Spinal cord (tissue), 10 donors: ENCODE measurements at places on chromosomes 5 and 9. TPM values are rescaled to one million over a fixed set of nuclear protein-coding genes. Genes with fewer than 3 reads are reported as not detected.

GRCh38 chr9:72361217-72361616, 3.8 kb downstream of the ZFAND5 start:
- H3K4me3 ChIP-seq, result peak overlapping the region; percentile 90
- H3K36me3 ChIP-seq, result peaks cover 4% of the 10 kb centered on the region
- peak; percentile 14 for DNase-seq
- H3K27ac ChIP-seq, result peak overlapping the region; percentile 100

- H3K27me3 ChIP-seq, result no peaks in the 10 kb centered on the region
- H3K27ac ChIP-seq, result no peak overlapping the region
- H3K4me1 ChIP-seq, result no peaks in the 10 kb centered on the region
- peaks cover 2% of the 10 kb centered on the region for H3K36me3 ChIP-seq
Observed at GRCh38 chr9:17793713-17794622, 215.1 kb downstream of the SH3GL2 start.

DNA sequence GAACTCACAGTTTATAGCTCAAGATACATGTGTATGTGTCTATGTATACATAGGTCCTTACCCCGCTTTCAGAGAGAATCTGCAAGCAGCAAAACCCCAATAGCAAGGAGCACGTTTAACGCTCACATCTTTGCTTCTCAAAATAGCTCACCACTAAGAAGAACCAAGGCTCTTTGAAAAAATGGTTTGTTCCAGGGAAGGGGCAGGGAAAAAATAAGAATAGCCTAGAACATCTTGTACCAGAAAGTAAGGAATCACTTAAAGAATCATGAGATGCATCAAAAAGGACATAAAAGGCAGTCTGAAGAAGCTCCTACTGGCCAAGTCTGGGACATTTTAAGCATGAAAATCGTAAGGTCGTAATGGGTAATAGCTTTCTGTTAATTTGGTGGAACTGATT, 196.4 kb downstream of the FSTL4 start:
- H3K27ac ChIP-seq, result no peak overlapping the region
- no peaks in the 10 kb centered on the region for H3K27me3 ChIP-seq
- no peaks in the 10 kb centered on the region for H3K4me1 ChIP-seq
- no peaks in the 10 kb centered on the region for H3K36me3 ChIP-seq
- DNase-seq, result no peak

- no peaks in the 10 kb centered on the region for H3K36me3 ChIP-seq
- H3K4me1 ChIP-seq, result no peaks in the 10 kb centered on the region
- H3K27me3 ChIP-seq, result no peaks in the 10 kb centered on the region
- H3K27ac ChIP-seq, result no peak overlapping the region
- no peak for DNase-seq
Observed at GRCh38 chr5:156164306-156164705, 162.7 kb upstream of the SGCD start.

CAMK2A gene
- 26.8 TPM for polyA plus RNA-seq

DNA sequence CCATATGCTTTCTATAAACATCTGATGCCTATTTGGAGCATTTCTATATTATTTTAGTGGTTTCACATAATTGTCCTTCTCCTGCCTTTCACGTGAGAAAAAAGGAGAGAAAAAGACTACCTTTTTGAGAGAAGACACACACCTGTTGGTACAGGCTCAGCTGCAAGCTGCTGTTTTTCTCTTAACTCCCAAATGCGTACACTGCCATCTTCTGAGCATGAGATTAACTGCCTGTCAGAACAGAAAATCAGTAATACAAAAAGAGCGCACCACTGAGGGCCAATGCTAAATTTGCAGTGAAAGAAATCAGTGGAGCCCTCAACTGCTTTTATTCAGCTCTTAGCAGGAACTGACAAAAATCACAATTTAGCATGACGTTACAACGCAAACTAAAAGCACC, 54.9 kb downstream of the WDR41 start:
- H3K27me3 ChIP-seq, result no peaks in the 10 kb centered on the region
- no peaks in the 10 kb centered on the region for H3K4me1 ChIP-seq
- no peak overlapping the region for H3K4me3 ChIP-seq
- DNase-seq, result peak; percentile 17
- H3K36me3 ChIP-seq, result peaks cover 6% of the 10 kb centered on the region

UGT3A2 gene
- polyA plus RNA-seq, result 0.55 TPM

TLX3 gene
- polyA plus RNA-seq, result 11.1 TPM

DNA sequence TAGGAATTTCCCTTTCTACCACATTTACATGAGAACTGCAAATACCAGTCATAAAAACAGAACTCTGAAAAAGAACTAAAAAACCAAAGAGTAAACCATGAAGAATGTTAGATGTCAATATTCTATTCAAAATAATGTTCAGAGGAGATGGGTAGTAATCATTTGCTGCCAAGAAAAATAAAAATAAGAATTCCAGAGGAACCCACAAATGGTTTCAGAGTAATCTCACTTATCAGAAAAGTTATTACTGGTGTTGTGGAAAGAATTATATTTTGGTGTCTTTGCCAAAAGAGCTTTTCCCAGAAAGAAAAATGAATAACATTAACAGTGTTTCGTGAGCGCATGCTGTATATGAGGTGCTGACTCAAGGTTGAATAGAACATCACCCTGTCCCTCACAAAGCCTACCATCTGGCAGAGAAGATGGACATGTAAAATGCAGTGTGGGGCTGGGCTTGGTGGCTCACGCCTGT, 35.6 kb downstream of the GPR21 start:
- no peaks in the 10 kb centered on the region for H3K36me3 ChIP-seq
- no peaks in the 10 kb centered on the region for H3K4me1 ChIP-seq
- no peaks in the 10 kb centered on the region for H3K27me3 ChIP-seq
- no peak for DNase-seq
- H3K27ac ChIP-seq, result no peak overlapping the region

DNA sequence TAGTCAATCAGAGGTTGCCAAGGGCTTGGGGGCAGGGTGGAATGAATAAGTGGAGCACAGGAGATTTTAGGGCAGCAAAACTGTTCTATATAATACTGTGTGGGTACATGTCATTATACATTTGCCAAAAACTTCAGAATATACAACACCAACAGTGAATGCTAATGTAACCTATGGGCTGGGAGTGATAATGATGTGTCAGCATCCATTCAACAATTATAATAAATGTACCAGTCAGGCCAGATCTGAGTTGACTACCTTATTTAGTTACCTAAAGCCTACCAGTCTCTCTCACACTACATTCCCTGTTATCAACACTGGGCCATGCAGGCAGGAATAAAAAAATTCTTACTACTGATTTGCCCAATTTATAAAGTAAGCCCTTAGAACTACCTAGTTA, 884.5 kb downstream of the TLE1 start:
- H3K27me3 ChIP-seq, result no peaks in the 10 kb centered on the region
- no peaks in the 10 kb centered on the region for H3K36me3 ChIP-seq
- DNase-seq, result no peak

DNA sequence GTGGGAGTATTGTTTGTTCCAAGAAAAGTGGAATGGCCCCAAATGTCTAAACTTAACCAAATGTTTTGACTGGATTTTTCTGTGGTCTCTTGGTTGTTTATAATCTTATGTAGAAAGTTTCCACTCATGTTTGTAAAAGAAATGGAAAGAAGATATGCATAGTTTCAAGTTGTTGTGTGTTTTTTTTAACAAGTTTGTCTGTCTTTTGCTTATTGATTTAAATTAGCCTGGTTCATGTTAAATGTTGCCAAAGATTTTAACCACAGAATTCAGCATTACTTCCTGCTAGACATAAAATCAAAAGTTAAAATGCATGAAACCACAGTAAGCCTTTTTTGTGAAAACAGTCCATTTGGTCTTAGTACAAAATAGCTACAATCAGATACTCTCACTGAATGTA, 14.0 kb downstream of the PPWD1 start:
- DNase-seq, result no peak
- H3K27ac ChIP-seq, result no peak overlapping the region
- H3K4me3 ChIP-seq, result no peak overlapping the region
- peaks cover 11% of the 10 kb centered on the region for H3K36me3 ChIP-seq

DNA sequence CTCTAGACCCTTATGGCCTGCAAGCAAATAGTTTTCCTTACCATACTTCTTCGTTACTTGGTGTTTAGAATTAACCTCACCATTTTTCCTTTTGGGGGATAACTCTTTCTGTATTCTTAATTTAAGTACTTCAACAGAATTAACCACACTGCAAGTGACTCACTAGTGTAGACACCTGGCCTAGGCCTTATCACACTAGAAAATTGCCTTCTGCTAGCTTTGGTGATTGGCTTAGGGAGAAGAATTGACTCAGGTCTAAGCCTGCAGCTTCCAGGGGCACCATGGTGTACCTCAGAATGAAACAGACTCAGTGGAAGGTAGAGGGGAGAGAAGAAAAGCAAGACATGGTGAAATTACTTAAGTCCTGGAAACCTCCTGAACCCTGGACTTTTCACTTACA, 112.8 kb upstream of the HMHB1 start:
- no peak overlapping the region for H3K27ac ChIP-seq
- no peak overlapping the region for H3K4me3 ChIP-seq
- H3K4me1 ChIP-seq, result no peaks in the 10 kb centered on the region
- H3K27me3 ChIP-seq, result no peaks in the 10 kb centered on the region
- no peaks in the 10 kb centered on the region for H3K36me3 ChIP-seq

DNA sequence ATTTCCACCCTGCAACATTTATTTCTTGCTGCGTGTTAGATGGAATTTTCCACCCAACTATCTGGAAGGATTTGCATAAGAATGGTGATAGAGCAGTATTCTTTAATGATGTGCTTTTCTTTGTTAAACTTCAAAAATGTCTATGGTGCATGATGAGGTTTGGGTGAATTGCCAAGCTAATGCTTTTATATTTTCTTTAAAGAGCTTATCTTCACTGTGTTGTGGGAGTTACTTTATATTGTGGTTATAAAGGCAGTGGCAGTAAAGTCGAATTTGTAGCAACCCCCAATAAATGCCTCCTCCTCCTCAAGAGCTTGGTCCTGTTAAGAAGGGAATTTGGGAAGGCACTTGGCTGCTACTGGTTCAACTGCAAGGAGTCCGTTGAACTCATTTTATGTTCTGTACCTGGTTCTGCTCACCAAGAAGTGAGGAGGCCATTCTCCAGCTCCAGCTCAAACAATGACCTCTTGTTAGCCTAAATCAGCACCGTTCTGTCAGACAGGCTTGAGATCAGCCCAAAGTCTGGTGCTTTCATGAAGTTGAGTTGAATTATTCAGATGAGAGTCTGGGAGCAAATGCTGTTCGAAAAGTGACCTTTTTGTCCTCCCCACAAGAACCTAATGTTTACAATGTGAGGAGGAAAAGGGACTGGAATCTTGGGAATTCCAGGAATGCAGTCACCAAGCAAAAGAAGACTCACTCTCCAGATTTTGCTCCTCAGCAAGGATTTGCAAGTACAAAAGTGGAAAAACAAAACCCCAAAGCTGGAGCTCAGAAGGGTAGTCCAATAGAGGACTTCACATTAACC, 217.0 kb downstream of the TMEM38B start:
- H3K4me3 ChIP-seq, result no peak overlapping the region
- no peaks in the 10 kb centered on the region for H3K27me3 ChIP-seq
- no peak for DNase-seq

ADAMTS6 gene
- polyA plus RNA-seq, result 5.3 TPM

DNA sequence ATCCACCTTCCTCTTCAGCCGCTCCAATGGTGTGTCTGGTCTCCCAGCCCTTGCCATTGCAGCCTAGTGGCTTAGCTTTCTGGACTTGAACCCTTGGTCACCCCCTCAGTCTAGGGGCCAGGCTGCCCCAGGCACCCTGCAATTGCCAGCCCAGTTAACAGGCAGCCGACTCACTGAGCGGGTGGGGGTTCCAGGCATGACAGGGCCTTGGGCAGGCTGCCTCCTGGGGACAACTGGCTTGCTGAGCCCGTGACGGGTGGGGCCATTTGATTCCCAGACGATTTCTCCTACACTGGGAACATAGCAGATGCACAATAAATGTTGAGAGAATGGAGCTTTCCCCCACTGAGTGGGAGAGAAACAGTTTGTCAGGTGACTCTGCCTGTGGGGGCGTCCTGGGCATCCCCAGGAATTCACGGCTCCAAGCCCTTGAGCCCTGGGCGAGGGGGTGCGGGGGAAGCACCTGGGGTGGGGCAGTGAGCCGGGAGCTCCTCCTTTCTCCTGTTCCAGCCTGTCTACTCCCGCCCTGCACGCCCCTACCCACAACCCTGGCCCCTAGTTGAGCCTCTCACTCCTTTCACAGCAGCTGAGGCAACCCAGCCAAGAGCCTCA, 12.6 kb upstream of the AQP7 start:
- no peaks in the 10 kb centered on the region for H3K27me3 ChIP-seq
- H3K4me1 ChIP-seq, result no peaks in the 10 kb centered on the region
- DNase-seq, result no peak
- H3K27ac ChIP-seq, result no peak overlapping the region

GRCh38 chr9:113475992-113476391, 12.5 kb downstream of the RGS3 start:
- DNase-seq, result no peak
- no peaks in the 10 kb centered on the region for H3K36me3 ChIP-seq
- peaks cover 5% of the 10 kb centered on the region for H3K4me1 ChIP-seq
- H3K27ac ChIP-seq, result no peak overlapping the region
- H3K27me3 ChIP-seq, result no peaks in the 10 kb centered on the region
- H3K4me3 ChIP-seq, result no peak overlapping the region

DNA sequence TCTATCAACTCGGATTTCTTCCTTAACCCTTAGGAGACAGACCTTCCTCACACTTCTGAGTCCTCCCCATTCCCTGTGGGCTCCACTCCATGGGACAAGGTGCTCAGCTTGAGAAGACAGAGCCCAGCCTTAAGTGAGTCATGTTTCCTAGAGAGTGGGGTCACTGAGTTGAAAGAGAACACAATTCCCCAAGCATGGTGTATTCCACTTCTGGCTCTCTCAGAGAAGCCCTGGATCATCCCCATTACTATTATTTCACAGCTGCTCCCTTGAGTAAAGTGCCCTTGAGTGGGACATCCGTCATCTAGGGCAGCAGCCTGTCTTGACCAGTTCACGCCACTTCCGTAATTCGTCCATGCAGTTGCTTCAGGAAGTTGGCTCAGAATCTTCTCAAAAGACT, 604.8 kb downstream of the BNC2 start:
- H3K27ac ChIP-seq, result no peak overlapping the region
- H3K4me3 ChIP-seq, result no peak overlapping the region
- H3K27me3 ChIP-seq, result no peaks in the 10 kb centered on the region
- no peak for DNase-seq
- peaks cover 18% of the 10 kb centered on the region for H3K4me1 ChIP-seq
- no peaks in the 10 kb centered on the region for H3K36me3 ChIP-seq

PCDHB8 gene
- polyA plus RNA-seq, result 3.0 TPM

DNA sequence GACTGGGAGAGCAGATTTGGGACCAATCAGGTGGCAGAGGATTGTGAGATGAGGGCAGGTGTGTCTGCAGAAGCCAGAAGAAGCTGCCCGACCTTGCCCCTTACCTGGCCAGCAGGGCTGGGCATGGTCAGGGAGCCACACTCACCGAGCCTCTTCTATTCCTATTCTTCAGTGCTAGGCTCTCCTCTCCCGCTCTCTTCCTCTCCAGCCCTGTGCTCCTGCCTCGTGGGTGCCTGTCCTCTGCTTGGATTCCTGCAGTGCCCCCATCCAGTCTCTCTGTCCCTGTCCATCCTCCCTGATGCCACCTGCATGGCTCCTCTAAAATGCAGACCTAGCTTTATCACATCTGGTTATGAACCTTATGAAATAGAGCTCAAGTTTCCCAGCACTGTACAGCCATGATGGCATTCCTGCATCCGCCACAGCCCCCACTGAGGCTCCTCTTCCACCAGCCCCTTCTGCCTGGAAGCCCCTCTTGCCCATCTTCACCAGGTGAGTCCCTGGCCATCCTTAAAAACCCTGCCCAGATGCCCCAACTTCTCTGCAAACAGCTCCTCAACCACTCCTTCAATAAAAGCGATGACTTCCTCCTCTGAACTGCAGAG, 8.2 kb downstream of the UBE2QL1 start:
- H3K4me1 ChIP-seq, result peaks cover 5% of the 10 kb centered on the region
- DNase-seq, result no peak
- H3K27me3 ChIP-seq, result peaks cover 3% of the 10 kb centered on the region
- H3K27ac ChIP-seq, result no peak overlapping the region

- no peak overlapping the region for H3K27ac ChIP-seq
- H3K36me3 ChIP-seq, result no peaks in the 10 kb centered on the region
- no peaks in the 10 kb centered on the region for H3K4me1 ChIP-seq
- no peak for DNase-seq
Observed at GRCh38 chr5:92179651-92180050, 796.5 kb upstream of the ARRDC3 start.

FBXL7 gene
- 29.8 TPM for polyA plus RNA-seq

PCDHB4 gene
- polyA plus RNA-seq, result 6.3 TPM
